ENCODE measurements at places on chromosomes 16 and 17.

- no peak for DNase-seq
Measured at GRCh38 chr17:82740906-82741759, 5.7 kb downstream of the FN3K start.

GRCh38 chr16:907842-908241 is 62.9 kb downstream of the LMF1 start:
- DNase-seq: no peak

DNA sequence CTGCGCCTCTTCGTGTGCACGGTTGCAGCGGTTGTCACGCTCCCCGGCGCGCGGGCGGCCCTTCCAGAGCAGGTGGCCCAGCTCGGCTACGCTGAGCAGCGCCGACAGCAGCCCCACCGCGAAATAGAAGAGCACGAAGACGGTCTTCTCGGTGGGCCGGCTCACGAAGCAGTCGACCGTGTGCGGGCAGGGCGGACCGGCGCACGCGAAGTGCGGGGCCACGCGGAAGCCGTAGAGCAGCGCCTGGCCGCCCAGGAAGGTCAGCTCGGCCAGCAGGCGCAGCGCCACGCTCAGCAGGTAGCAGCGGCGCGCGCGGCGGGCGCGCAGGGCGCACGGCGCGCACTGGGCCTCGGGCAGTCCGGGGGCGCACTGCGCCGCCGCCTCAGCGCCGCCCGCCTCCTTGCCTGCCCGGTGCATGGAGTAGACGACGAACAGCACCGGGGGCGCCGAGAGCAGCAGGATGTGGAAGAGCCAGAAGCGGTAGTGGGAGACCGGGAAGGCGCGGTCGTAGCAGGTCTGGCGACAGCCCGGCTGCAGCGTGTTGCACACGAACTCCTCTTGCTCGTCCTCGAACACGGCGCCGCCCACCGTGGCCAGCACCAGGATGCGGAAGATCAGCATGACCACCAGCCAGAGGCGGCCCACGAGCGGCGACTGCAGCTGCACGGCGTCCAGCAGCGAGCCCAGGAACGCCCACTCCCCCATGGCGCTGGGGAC is 1.3 kb downstream of the GJD3 start:
- DNase-seq: no peak

DNA sequence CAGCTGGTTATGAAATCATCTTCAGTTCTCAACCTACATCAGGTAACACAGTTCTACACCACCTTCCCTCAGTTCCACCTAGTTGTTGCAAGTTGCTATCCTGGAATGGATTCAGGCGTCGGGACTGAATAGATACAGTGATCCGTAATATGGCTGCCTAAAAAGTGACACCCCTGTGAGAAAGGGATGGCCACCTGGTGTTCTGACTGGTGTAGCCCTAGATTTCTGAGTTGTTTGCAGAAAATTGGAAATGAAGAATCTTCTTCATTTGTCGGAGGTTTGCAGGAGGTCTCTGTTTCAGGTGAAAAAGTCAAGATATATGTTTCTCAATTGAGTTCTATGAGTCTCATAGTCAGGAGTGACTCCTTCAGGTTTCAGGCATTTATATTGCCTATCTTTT is 225.8 kb upstream of the ELAC2 start:
- DNase-seq: no peak

- DNase-seq: no peak
Measured at GRCh38 chr17:18379246-18380146, 1.9 kb downstream of the EVPLL start.

DNA sequence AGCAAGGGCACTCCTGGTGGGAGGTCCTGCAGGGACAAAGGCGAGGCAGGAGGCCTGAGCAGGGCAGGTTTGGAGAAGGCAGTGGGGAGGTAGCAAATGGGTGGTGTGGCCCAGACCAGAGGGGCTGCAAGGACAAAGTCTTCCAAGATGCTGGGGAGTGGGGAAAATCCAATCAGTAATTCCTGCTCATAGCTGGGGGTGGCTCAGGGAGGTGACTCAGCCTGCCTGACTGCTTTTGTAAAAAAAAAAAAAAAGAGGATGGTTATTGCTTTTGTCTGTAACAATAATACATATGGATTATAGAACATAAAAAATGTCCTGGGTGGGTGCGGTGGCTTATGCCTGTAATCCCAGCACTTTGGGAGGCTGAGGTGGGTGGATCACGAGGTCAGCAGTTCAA is 5.2 kb downstream of the IL34 start:
- no peak for DNase-seq

DNA sequence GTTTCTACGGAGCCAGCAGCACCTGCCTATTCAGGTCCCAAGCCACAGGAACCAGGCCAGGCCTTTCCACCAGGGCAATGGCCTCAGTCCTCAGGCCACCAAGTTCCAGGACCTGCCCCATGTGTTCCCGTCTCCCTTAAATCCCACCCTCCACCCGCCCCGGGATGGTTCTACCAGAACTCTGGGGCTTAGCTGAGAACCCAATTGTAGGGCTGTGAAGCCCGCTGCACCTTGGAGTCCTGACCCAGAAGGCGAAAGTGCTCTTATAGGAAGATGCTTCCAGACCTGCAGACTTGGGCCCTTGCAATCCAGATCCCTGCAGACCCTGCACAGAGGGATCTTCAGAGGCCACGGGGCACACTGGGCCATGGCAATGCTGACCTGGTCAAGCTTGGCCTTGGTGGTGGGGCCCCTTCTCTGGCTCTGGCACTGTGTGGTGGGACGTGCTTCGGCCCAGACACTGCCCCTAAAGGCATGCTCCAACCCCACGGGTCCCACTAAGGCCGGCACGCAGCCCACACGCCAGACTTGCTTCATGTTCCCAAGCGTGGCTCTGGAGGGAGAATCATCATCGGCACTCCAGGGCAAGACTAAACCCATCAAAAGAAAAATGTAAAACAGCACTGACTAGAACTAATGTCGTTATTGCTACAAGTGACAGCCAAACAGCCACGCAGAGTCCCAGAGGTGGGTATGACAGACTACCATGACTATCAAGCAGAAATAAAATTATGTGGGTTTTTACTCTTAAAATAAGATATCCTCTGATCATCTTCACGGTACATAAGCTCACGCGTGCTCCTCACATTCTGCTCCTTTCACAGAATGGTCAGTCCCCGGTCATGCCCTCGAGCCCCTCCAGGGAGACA is 41.3 kb upstream of the ATP2A3 start:
- DNase-seq: no peak

DNA sequence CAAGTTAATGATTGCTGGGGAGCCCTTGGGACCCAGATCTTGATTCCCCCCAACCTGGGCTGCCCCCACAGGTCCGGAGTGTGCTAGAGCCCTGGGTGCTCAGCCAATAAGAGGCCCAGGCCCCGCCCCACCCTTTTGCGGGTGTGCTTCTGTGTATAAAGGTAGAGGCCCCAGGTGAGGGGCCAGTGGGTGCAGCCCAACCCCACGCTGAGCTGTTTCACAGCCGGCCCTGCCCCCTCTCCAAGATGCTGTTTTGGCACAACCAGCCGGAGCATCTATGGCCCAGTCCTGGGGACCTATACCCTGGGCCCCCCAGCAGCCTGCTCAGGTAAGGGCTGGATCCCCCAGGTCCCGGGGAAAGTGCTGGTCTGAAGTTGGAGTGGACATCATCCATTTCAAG is 11.8 kb upstream of the STAC2 start:
- DNase-seq: no peak

- no peak for DNase-seq
Measured at GRCh38 chr17:61768405-61768804, 94.9 kb downstream of the BRIP1 start.

GRCh38 chr16:21275529-21275928 is 2.6 kb downstream of the CRYM start:
- DNase-seq: no peak

- no peak for DNase-seq
Measured at GRCh38 chr16:12403746-12404658, 399.7 kb downstream of the CPPED1 start.

- DNase-seq: no peak
Measured at GRCh38 chr17:17445925-17446665, 30.7 kb upstream of the MED9 start.

DNA sequence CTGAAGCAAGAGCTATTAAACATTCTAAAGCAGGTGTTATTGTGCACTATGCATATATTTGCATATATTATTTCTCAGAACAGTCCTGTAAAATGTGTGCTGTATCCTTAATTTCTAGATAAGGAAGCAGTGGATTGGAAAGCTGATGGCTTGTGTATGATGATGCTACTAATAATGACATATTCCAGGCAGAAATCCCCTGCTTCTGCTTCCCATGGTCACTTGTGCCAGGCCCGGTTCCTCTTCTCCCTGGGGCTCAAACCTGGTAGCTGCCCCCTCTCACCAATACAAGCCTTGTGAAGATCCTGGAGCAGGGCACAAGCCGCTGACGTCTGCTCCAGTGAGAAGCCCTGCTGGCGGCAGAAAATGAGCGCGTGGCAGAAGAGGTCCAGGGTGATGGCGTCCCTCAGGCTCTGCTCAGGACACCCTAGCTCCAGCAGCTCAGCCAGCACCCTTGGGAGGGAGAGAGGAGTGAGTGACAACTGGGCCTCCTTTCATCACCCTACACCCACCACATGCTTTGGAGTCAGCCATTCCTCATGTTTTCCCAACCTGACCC is 1.8 kb downstream of the CFAP119 start:
- DNase-seq: no peak

DNA sequence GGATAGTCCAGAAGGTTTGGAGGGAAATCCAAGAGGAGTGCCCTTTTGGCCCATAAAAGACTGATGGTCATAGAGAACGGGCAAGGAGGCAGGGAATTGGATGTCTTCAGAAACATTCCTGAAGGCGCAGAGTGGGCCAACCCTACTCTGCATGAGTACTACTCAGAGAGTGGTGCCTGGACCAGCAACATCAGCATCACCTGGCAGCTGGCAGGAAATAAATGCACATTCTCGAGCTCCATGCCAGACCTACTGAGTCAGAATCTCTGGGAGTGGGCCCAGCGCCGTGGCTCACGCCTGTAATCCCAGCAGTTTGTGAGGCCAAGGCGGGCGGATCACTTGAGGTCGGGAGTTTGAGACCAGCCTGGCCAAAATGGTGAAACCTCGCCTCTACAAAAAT is 27.1 kb upstream of the SLC39A11 start:
- no peak for DNase-seq

- DNase-seq: no peak
Measured at GRCh38 chr16:24257958-24258357, 1.8 kb downstream of the CACNG3 start.
